ENCODE measurements at places on chromosomes 6 and 20.

DNA sequence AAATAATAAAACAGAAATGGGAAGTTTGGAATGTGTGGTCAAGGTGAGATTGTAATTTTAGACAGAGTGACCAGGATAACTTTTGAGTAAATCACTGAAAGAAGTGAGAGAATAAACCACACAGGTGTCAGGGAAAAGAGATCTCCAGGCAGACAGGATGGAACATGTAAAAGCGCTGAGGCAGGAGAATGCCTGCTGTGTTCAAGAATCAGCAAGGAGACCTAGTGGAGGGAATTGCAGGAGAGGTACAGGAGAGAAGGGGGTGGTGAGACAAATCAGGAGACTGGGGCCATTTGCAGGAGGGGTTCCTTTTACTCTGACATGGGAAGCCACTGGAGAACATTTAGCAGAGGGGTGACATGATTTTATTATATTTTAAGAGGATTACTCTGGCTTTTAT is 456.7 kb downstream of the NKAIN2 start:
- DNase-seq, result no peak

DNA sequence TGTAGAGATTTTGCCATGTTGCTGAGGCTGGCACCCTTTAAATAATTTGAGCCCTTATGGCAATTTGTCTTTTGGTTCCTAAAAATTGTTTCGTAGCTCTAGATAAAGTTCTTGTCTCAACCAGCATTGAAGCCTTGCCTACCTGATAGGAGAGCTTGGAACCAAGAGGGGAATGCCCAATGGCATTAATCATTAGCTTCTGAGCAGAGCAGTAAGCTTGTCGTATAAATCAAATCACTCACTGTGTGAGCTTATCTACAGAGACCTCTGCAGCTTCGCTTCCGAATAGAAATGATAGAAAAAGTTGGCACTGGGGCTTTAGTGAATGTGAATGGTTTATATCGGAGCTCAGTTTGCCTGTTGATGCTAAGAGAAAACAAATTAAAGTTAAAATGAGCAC is 10.7 kb downstream of the ANKRD6 start:
- DNase-seq, result no peak

GRCh38 chr6:149933461-149933860 is 8.4 kb upstream of the ULBP2 start:
- no peak for DNase-seq

DNA sequence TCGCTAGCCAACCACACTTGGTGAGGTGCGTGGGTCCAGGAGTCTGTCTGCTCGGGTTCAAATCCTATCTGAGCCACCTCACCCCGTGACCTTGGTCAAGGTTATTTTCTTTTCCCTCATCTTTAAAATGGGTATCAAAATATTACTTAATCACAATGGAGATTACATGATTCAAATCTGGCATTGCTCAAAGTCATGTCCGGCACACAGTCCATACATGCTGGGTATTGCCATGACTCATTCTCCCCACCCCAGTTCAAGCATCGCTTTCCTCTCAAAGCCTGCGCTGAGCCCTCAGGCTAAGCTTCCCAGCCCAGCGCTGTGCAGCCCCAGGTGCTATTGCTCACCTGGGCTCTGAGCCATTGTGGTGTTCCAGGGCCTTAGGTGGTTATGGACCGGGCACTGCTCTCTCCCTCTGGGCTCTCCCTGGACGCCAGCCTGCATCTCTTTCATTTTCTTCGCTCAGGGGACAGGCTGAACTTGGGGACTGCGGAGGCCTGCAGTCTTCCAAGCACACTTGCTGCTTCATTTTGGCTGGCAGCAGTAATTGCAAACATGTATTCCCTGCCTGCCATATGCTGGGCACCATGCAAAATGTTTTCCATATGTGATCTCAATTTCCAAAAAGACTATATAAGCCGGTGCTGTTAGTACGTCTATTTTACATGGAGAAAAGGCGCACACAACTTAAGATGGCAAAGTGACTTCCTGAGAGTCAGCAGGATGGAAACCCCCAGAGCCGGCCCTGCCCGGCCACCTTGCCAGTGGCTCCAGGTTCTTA is 27.3 kb downstream of the WRNIP1 start:
- no peak for DNase-seq

DNA sequence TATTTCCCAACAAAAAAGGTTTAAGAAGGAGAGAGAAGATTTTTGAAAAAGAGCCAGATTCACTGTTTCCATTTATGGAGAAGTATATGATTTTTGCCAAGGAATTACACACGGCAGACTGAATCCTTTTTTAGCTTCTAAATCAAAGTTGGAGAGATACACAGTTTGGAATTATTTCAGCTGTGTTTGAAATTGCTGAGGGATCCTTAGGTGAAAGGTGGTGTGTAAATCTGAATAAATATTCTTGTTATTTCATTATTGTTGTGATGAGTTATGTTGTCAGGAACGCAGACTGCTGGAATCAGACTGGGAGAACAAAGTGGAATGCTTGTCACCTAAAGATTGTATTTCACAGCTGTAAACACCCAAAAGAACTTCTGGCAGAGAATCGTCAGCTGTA is 168.5 kb upstream of the AKIRIN2 start:
- no peak for DNase-seq

DNA sequence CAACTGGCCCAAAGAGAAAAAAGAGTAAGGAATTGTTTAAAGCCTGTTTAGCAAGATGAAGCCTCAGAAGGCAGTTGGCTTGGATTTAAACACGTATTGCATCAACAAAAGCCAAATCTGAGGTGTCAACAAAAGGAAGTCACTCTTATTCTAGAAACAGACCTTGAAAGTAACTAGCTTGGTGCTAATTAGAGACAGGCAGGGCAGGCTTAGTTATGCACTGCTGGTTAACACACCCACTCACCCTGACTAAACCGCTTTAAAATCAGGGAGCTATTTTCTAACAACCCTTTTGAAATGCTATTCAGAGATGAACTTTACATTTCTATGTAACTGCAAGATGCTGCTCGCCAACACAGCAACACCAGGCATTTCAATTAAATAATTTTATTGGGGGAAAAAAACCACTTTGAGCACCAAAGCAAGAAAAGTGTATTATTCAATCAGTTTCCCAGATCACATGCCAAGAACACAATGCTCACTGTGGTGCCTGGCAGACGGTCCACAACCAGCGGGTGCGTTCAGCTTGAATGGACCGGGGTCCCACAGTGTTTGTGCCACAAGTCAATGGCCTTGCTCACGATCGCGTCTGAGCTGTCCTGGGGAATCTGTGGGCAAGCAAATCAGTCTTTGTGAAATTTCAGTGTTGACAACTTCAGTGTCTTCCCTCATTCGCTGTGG is 23.6 kb downstream of the TBC1D7 start:
- DNase-seq, result peak; percentile 67

GRCh38 chr6:101163611-101164010 is 229.9 kb upstream of the GRIK2 start:
- DNase-seq, result no peak

DNA sequence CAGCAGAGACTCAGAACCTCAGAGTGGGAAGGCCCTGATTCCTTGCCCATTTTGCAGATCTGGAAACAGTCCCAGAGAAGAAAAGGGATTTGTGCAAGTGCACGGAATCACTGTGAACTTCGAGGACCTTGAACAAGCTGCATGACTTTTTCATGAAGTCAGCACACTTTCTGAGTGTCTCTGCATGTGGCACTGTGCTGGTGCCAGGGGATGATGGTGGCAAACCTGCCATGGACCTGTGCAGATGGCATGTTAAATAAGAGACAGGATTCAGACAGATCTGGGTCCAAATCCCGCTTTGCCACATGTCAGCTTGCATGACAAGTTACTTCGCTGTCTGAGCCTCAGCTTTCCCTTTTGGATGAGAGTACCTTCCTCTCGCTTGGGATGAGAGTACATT is 26.8 kb downstream of the ZNF831 start:
- no peak for DNase-seq
